ENCODE measurements at places on chromosomes 7 and 10. TPM values are rescaled to one million over a fixed set of nuclear protein-coding genes. Genes with fewer than 3 reads are reported as not detected.

DNA sequence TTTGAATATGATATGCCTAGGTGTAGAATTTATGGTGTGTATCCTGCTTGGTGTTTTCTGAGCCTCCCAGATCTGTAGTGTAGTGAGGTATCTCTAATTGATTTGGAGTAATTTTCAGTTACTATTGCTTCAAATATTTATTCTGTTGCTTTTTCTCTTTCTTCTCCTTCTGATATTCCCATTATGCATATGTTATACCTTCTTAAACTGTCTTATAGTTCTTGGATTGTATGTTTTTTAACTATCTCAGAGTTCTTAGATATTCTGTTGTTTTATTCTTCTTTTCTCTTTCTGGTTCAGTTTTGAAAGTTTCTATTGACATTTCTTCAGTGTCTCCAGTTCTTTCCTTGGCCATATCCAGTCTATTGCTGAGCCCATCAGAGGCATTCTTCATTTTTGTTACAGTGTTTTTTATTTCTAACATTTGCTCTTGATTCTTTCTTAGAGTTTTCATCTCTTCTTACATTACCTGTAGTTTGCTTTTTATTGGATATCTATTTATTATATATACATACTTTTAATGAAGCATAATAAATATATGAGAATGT is 205.4 kb upstream of the LRGUK start:
- DNase-seq: no peak

GRCh38 chr7:43868681-43869005 is 674 bp downstream of the MRPS24 start:
- DNase-seq: no peak

GRCh38 chr7:142746264-142746663 is 3.0 kb upstream of the PRSS1 start:
- DNase-seq: no peak

DNA sequence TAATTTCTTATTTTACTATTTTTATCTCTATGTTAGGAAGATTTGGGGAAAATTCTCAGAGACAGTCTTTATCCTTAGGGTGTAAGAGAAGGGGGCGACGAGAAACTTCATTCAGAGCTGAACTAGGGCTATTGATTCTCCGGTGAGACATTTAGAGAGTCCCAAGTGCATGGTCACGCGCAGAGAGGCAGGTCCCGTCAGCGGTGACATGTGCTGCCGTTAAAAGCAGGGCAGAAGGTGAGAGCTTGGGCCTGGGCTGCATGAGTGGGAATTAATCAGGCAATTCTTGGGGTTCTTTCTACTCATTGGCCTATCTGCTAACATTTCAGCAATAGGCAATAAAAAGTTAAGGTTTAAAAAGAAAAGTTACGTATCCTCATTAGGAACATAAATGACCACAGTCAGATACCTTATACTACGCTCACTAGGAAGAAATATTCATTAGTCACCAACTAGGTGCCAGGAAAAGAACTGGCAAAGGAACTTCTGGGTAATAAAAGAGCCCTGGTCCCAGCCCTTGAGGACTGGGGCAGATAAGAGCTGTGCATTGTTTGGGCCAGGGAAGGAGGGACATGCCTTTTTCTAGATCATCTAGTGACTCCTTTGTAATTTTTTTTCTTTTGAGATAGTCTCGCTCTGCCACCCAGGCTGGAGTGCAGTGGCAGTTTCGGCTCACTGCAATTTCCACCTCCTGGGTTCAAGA is 21.2 kb downstream of the PRKCQ start:
- no peak for DNase-seq

The SCIN gene
- 2.5 TPM for polyA plus RNA-seq

The DBNL gene
- polyA plus RNA-seq: 57.7 TPM

The CALHM3 gene
- not detected for polyA plus RNA-seq

The FOXP2 gene
- polyA plus RNA-seq: 5.1 TPM

The COL1A2 gene
- 2,370 TPM for polyA plus RNA-seq

The MACC1 gene
- polyA plus RNA-seq: 0.05 TPM

Measured in ovary (tissue), 10 donors.